NCI-H524 (cell line): ENCODE measurements at places on chromosomes 16 and 17.

GRCh38 chr17:75803883-75804282, 19.3 kb downstream of the UNK start:
- no peak for DNase-seq

GRCh38 chr17:39225959-39226683, 376 bp upstream of the STAC2 start:
- peak; percentile 89 for DNase-seq

- DNase-seq = no peak
Measured at GRCh38 chr16:2036200-2036966, 9.7 kb downstream of the NHERF2 start.

- peak; percentile 65 for DNase-seq
Measured at GRCh38 chr16:66026211-66026610, 340.3 kb upstream of the CDH5 start.

- no peak for DNase-seq
Measured at GRCh38 chr17:36999471-36999870, 50.7 kb downstream of the AATF start.

DNA sequence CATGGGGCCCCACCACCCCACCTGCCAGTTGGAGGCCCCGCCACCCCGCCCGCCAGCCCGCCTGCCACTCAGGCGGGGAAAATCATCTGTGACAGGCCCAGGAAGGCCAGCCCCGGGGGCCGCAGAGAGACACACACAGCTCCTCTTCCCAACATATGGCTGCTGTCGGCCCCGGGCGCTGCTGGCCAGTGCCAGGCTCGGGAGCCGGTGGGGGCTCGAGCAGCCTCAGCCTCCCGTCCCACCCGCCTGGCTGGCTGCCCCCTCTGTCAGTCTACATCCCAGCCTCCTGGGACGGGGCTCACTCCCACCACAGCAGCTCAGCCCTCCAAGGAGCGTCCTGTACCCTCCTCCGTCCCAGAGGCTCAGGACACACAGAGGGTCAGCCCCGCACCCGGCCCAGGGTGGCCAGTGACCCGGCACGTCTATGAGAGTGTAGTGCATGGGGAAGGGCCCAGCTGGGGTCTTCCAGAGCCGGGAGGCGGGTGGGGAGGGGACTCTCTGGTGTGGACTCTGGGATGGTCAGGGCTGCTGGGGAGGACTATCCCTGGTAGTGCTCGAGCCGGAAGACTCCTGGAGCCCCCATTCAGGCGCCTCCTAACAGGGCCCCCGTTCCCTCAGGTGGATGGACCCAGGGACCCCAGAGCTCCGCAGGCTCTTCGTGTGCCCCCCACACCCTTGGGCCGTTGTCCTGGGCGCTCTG, 3.6 kb upstream of the PRR35 start:
- DNase-seq = no peak

GRCh38 chr17:45976755-45977505, 22.1 kb upstream of the STH start:
- no peak for DNase-seq

GRCh38 chr17:29111816-29112499, 68.2 kb downstream of the MYO18A start:
- DNase-seq = peak; percentile 91

- peak; percentile 71 for DNase-seq
Measured at GRCh38 chr16:76943921-76944320, 247.1 kb upstream of the MON1B start.

DNA sequence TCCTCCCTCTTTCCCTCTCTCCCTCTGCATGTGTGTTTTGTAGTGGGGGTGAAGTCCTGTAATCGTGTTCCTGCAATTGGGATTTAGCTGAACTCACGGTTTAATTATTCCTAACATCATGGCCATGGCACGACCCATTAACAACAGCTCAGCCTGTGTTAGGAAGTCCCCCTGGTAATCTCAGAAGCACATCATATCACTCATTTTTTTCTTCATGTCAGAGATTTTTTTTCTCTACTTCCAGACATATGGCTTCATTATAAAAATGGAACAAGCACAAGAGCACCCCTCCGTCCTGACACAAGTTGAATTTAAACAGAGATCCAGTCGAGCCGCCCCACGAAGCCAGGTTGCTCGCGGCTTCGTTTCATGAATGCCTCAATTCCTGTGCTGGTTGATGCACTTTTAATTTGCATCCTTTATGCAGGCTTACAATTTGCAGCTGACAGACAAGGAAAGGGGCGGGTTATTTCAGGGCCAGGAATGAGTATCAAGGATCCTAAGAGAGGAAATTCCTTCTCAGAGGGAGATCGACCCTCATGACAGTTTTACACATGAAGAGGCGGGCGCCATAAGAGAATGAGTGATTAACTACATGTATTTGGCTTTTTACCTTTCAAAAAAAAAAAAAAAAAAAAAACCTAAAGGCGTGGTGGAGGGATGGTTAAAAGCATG, 192.9 kb downstream of the MAF start:
- no peak for DNase-seq

- peak; percentile 55 for DNase-seq
Measured at GRCh38 chr16:77450790-77451487, 16.1 kb upstream of the ADAMTS18 start.

DNA sequence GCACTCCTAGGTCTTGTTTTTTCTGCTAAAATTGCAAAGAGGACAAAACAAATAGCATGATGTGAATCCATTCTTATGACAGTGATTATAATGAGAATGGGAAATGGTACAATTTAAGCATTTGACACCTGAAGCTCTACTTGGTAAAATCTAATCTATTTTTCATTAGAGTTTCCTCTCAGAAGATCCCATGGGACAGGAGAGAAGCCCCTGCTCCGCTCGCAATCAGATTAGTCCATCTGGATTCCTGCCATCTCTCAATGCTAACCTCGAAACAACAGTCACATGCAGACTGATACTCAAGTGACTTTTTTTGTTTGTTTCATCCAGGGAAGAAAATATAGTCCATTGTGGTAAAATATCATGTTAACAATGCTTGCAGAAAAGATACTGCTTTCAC, 107.4 kb upstream of the TOM1L1 start:
- no peak for DNase-seq

GRCh38 chr16:9306753-9307152, 215.3 kb downstream of the HAPSTR1 start:
- DNase-seq = no peak

DNA sequence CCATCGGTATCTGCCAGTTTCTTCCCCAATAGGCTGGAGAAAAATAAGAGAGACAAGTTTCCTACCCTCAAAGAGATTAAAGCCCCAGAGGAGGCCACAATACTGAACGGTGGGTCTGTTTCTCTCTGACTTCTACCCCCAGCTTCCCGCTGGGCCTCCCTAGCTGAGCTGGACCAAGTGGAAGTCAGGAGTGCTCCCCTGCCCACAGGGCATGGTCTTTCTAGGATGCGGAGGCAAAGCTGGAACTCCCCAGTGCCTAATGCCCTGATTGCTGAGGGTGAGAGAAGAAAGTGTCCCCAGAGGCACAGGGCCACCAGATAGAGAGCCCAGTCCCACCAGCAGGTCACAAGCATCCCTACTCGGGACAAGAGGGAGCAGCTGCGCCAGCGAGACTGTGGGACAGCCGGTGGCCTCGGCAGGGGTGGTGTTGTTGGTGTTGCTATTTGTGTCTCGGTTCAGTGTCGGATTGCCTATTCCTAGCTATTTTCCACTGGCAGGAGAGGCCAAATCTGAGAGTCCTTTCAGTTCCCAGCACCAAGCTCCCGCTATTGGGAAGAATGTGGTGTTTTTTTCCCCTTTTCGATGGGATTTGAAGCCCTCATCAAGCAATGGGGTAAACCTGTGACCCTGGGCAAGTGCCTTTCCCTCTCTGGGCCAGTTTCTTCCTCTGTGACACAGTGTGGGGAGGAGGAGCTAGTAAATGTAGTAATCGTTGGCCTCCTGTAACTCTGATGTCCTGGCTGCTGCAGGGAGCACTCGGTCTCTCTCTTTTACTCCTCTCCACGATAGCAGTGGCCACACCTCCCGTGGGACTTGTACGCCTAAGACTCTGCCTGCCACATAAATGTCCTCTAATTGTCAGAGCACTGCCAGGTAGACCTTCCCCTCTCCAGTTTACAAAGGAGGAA, 22.5 kb upstream of the TBX2 start:
- DNase-seq = no peak

DNA sequence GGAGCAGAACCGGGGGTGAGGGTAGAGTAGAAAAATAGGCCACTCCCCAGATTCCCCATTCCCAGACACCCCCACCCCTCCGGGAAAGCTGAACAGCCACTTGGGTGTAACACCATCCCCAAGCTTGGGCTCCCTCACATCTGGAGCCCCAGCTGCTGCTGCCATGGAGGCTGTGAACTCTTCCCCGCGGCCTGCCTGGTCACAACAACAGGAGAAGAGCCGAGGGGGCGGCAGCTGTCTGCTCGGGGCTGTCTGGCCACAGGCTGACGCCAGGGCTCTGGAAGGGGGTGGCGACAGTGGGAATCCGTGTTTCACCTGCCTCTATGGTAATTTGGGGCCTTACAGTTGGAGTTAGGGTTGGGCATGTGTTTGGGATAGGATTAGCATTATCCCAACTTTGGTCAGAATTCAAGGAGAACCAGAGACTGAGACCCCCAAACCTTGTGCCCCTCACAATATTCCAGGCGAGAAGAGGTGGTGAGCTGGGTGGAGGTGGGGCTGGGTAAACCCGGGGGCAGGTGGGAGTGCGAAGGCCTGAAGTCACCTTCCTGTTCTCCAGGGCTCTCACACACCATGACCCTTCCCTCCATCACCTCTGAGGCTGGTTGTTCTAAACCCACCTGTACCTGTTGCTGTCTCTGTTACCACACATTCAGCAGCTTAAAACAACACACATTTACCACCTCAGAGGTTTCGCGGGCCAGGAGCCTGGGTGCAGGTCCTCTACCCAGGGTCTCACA, 29.7 kb upstream of the NXPH3 start:
- peak; percentile 61 for DNase-seq

DNA sequence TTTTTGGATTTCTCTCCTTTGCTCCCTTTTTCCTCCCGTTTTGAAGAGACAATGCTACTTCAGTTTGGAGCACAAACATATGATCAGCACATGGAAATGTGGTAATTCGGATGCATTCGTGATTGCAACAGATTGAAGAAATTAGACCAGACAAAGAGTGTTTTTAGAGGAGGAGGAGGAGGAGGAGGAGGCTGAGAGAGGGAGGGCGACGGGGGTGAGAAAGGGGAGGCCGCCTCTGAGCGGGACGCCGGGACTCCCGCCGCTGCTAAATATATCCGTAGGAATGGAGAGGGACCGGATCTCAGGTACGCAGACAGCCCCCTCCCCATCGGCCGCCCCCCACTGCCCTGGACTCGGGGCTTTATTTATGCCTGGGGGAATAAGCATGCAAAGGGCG, 179.3 kb downstream of the SEC14L1 start:
- no peak for DNase-seq

- no peak for DNase-seq
Measured at GRCh38 chr16:55500530-55501011, 8.3 kb upstream of the LPCAT2 start.

DNA sequence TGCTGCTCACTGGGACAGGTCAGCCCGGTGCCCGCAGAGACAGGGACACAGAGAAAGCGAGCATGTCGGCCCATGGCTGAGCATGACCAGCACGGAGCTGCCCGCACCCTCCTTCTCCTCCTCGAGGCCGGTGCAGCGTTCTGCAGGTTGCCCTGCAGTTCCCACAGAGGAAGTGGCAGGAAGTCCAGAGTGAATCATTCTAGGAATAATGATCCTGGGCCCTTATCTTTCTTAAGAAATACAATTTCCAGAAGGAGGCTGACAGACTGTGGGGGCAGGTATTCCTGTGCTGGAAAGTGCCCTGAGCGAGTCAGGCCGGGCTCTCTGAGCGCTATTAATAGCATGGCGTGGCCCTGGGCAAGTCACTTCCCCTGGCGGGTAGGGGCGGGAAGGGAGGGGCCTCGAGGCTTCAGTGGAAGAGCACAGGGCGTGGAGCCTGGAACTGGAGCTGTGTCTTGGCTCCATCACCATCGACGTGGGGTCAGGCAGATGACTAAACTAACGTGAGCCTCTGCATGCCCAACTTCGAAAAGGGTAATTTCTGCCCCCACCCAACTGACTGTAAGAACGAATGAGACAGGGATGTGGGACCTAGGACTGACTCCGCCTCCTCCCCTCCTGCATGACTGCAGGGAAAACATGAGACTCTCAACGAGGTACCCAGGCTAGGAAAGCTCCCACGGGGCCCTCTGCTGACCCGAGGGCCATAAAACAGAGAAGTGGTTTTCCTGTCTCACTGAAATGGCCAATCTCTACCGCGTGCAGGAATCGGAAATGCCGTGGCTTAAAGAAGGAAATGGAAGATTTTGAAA, 9.8 kb downstream of the TMEM204 start:
- DNase-seq = peak; percentile 22

- DNase-seq = peak; percentile 39
Measured at GRCh38 chr17:48457080-48457836, 27.2 kb upstream of the SKAP1 start.

DNA sequence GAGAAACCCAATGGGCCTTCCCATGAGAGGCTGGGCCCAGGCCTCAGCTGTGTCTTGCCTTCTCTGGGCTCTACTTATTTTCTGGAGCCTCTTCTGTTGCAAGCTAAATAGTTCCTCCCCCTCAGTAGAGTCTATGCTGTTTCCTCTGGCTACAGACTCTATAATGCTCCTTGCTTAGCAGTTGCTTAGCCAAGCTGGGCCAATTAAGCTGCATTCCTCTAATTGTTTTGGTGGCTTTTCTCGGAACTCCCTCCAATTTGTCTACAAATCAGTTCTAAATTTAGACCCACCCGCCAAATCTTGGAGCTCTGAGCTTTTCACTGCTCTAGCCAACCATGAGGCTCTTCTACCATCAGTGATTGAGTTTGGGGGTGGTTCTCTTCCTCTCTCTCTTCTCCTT, 302.7 kb upstream of the ASIC2 start:
- no peak for DNase-seq

- no peak for DNase-seq
Measured at GRCh38 chr17:73256220-73256619, 5.5 kb downstream of the CPSF4L start.

- no peak for DNase-seq
Measured at GRCh38 chr17:43529947-43530287, 16.2 kb downstream of the ETV4 start.

- DNase-seq = peak; percentile 45
Measured at GRCh38 chr17:41734139-41734948, at the start of gene HAP1. TSS of gene HAP1 (minus strand) at chr17:41734643. CDS start at chr17:41734634, 9 bp downstream.

DNA sequence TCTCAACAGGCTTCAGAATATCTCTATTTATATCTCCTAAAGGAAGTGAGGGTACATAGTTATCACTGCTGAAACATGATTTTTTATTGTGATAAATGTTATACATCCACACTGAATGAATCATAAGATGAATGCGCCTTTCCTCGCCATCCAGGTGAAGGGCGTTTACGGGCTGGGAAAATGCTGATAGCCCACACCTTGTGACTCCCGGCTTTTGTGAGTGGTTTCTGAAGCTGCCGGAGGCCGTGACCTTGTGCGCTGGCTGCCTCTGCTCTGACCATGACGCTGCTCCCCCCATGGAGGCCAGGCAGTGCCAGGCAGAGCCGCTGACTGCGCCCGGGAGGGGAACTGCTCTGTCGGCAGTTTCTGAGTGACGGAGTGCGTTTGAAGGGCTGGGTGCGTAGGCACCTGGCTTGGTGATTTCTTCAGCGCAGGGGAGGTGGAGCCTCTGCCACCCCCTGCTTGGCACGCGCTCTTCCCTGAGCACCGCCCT, 97.2 kb downstream of the RAP1GAP2 start:
- DNase-seq = no peak
